ENCODE measurements at places on chromosomes 3 and 15.
A peak's percentile ranks its signal among the peaks of the same experiment; 100 is the strongest.

GRCh38 chr3:194587438-194587931, 45.7 kb downstream of the TMEM44 start:
- no peak for DNase-seq

GRCh38 chr15:98444138-98444537, 204.2 kb upstream of the IGF1R start:
- no peak for DNase-seq

GRCh38 chr3:11143476-11143875, 10.8 kb upstream of the HRH1 start:
- no peak for DNase-seq

GRCh38 chr15:101182215-101182614, 69.6 kb downstream of the CHSY1 start:
- DNase-seq = no peak

- no peak for DNase-seq
Observed at GRCh38 chr3:184176377-184177330, 2.0 kb downstream of the AP2M1 start.

DNA sequence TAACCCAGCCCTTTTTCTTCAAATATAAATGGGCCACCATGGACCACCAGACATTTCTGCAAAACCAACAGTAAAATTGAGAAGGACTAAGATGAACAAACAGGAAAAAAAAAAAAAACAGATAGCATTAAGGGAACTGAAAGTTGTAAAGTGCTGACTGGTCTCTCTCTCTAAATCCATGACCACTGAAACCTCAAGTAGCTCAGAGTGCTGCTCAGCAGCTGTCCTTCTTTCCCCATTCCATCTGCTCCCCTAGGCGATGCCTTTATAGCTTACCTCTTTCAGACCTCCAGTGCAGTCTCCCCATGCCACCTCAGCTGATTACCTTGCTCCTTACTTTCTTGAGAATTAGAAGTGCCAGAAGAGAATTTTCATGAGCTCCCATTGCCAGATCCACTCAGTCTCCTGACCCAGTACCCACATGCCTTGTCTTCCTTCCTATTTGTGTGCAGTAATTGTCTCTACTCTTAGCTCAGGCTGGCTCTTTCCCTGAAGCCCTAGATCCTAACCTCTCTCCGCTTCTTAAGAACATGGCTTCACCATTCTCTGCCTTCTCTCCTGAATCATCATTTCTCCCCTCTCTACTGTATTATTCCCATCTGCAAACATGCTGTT, 23.9 kb upstream of the XIRP1 start:
- DNase-seq = no peak

GRCh38 chr3:195182470-195182795, 88.5 kb downstream of the XXYLT1 start:
- no peak for DNase-seq

DNA sequence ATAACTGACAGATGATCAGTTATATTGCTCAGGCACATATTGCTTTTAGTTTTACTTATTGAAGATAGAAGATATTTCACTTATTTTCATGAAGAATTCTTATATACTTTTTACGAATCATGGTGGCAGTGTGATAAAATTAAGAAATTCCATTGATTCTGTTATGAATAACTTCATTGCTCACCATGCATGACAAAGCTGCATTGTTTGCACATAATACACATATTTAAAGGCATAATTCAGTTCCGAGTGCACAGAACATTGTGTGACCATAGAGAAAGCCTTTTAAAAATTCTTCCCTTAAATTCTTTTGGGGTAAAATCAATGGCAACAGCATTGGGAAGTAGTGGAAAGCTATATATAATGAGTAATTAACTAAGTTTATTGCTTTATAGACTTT, 82.5 kb upstream of the NAALADL2 start:
- DNase-seq = no peak

GRCh38 chr15:70761046-70761445, 2.3 kb downstream of the UACA start:
- no peak for DNase-seq

DNA sequence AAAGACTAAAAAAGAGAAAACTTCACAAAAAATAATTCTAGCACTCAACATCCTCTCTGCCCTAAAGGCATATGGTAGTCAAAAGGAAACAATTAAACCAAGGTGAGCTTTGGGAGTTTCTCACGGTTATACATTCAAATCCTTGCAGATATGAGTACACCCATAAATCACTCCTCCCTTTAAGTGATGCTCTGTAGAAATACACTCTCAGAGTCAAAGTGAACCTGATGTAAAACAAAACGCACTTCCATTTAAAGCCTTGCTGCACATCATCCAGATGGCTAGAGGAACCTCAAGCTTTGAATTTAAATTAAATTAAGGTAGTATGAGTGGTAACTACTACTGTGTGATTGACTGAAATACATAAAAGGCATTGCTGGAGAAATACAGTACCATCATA, 36.0 kb upstream of the AADAC start:
- DNase-seq = no peak

- DNase-seq = no peak
Observed at GRCh38 chr3:177802151-177802900, 605.0 kb upstream of the TBL1XR1 start.

DNA sequence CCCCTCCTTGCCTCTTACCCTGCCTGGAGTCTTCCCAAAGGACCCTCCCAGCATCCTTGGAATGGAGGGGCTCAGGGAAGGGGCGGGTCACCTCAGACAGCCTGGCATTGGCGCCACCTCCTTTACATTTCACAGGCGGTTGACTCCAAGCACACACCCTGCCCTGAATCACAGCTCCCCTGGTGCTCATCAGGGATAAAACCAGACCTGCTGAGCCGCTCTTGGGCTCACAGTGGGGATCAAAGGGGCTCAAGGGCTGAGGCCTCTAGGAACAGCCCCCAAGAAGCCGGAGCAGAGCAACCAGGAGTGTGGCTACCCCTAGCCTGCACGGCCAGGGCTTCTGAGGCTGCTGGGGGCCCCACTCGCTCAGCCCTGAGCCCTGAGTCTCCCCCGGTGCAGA, 16.6 kb downstream of the LINGO1 start:
- no peak for DNase-seq

DNA sequence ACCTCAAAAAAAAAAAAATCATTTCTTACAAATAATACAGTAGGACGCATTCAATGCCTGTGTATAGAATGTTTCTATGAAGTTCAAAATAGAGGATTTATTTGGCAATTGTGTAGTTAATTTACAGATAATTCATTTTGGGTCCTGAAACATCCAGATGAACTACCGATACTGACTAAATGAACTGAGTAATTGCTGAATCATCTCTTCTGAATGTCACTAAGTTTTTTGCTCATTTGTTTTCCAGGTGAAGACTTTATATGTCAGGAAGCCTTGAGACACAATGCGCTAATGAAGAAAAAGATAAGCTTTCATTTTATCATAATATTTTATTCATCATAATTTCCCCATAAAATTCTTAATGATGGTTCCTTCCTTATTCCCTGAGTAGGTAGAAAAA, 39.7 kb downstream of the PCOLCE2 start:
- DNase-seq = no peak

DNA sequence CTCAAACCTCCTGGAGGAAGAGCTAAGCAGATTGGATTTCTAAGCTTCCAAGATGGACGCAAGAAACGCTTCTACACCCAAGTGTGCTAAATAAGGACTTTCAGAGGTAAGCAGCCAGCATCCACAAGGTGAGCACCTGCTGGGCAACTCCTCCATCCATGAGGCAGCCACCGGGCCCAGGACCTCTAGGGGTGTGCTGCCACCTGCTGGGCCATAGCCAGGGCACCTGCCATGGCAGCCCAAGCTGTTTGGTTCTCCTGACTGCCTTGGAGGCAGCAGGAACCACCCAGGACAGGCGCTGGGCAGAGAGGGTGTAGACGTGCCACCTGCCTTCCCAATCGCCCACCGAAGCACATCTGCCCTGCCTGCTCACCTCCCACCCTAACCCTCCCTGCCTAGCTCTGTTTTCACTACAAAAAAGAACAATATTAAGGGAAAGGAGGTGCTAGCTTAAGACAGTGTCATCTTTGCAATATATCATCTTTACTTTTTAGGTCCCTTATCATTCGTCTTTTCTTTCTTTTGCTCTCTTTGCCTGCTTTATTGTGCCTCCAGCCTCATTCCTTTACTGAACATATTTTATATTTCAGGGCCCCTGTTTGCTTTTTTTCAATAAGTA, 12.9 kb downstream of the C15orf62 start:
- peak; percentile 61 for DNase-seq

DNA sequence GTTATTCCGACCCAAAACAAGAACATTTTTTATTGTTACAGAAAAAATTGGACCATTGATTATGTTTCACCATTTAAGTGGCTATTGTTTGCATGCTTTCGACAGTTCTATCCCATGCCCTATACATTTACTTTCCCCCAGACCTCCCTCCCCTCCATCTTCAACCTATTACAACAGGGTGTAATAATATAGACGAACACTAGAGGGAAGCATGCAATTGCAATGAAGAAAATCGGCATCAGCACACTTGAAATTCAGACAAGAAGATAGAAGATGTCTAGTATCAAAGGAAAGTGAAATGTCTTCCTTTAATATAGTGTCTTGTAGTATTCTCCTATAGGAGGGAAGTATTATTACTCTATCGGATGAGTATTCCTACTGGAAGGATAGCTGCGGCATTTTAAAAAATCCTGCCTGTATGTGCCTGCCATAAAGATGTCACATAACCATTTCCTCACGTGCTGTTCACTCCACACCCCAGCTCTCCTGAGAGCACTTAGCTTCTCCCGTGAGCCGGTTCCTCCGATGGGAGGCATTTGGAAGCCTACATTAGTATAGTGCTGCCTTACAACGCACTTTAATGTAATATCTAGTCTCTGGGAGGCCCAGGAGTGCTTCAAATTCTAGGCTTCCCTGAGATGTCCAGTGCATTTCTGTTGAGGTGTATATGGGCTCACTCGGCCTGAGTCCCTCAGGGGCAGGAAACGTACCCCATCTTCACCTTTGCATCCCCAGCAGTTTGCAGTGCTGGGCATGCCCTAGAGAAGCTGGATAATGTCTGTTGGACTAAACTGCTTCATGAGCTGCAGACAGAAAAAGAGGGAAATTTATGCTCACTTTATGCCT, 17.8 kb upstream of the ERICH6 start:
- no peak for DNase-seq

DNA sequence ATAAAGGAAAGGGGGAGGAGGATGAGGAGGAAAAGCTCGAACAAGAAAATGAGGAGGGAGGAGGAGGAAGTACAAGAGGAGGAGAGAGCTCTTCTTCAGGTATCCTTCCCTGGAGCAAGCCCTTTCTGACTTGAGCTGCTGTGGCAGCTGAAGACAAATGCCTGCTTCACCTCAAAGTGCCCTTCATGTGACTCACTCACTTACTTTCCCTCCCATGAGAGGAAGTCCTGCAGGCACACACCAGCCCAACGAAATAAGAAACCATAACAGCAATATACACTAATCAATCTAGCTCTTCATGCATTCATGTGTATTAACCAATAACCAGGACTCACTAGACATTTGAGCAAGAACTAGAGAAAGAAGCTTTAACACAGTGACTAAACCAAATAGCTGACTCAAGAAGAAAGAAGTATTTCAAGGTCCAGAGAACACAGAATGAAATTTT, 251.9 kb downstream of the IGSF11 start:
- DNase-seq = no peak

All from stimulated activated CD4-positive, alpha-beta T cell treated with anti-CD3 and anti-CD28 coated beads, TNF-alpha, amount 100 ng/mL, for 24 hours (primary cell).